Glomerular endothelial cell (primary cell): ENCODE measurements at places on chromosomes 7 and 10. TPM values are rescaled to one million over a fixed set of nuclear protein-coding genes. Genes with fewer than 3 reads are reported as not detected.

The VWDE gene
- total RNA-seq = 0.35 TPM in 1 of 2 replicates, not detected in the other

The SCIN gene
- 0.35 and 0.58 TPM in 2 replicates for total RNA-seq

The HIPK2 gene
- total RNA-seq = 46.7 and 69.4 TPM in 2 replicates

The STYXL1 gene
- 46.3 and 47.3 TPM in 2 replicates for total RNA-seq

The GHITM gene
- total RNA-seq = 111 and 140 TPM in 2 replicates
